ENCODE measurements at places on chromosomes 13 and 19.

DNA sequence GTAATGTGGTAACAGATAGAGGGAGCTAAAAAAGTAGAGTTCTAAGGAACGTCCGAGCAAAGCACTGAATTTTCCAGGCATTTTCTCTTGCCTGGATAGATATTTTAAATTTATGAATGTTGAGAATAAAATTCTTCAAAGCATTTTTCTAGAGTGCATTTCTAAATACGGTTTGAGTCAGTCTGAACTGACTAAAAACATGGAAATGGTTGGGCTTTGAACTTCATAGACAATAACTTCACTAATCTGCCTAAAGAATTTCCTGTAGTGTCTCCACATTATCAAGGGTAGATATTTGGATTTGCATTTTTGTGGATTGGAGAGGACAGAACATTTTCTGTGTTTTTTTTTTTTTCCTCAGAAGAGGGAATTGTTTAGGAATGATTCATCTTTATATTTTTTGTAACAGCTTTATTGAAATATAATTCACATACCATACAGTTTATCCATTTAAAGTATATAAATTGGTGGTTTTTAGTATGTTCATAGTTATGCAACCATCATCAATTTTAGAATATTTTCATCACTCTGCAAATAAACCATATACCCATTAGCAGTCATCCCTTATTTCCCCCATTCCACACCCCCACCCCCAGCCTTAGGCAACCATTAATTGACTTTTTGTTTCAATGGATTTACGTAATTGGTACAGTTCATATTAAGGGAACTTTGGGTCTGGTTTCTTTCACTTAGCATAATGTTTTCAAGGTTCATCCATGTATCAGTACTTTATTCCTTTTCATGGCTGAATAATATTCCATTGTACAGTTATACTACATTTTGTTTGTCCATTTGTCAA lies 20.7 kb downstream of the GARRE1 start:
- no peak for DNase-seq

- no peak for DNase-seq
Measured at GRCh38 chr13:112443191-112443994, 67.2 kb downstream of the SPACA7 start.

DNA sequence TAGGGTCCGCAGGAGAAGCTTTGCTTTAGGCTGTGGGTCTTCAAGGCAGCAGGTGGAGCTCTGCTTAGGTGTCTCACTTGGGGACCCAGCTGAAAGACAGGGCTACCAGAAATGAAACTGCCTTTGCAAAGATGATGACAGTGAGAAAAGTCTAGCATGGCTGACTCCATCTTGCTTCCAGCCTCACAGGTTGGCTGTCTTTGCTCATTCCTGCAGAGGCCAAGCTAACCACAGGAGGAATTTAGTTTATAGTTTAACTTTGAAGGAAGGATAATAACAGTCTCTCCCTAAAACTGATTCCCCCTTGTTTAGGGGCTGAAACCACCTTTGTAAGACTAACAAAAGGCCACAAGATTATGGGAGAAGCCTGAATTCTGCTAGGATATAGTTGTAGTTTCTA lies 252.4 kb downstream of the UQCRFS1 start:
- no peak for DNase-seq

- no peak for DNase-seq
Measured at GRCh38 chr13:112083971-112084370, 17.0 kb downstream of the SOX1 start.

- no peak for DNase-seq
Measured at GRCh38 chr19:41218615-41219507, at the start of gene AXL. TSS of gene AXL (plus strand) at chr19:41219223. CDS start at chr19:41219393, 170 bp downstream.

DNA sequence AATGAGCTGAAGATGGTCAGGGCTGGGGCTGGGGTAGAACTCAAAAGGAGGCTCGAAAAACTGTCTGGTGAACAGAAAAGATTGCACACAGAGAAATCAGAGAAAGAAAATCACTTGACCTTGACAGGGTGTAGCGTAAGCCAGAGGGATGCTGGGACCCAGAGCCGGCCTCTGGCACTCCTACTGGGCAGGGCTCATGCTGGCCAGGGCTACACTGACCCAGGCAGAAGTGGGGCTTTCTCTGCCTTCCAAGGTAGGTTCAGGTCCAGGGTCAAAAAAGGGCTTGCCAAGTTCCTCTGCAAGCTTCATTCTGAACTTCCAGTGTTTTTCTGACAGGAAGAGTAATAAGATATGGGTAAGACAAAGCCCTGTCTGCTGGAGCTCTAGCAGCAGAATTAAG lies 56.2 kb downstream of the LATS2 start:
- DNase-seq: no peak
